Naive thymus-derived CD8-positive, alpha-beta T cell (primary cell): ENCODE measurements at places on chromosomes 5 and 9. TPM values are rescaled to one million over a fixed set of nuclear protein-coding genes. Genes with fewer than 3 reads are reported as not detected.

GRCh38 chr5:158838781-158839180 lies 260.9 kb downstream of the EBF1 start:
- no peaks in the 10 kb centered on the region for H3K4me1 ChIP-seq
- H3K4me3 ChIP-seq, result no peak overlapping the region
- no peak for DNase-seq
- H3K27me3 ChIP-seq, result no peaks in the 10 kb centered on the region

- H3K4me1 ChIP-seq, result no peaks in the 10 kb centered on the region
- H3K27ac ChIP-seq, result no peak overlapping the region
- H3K36me3 ChIP-seq, result peaks cover 32% of the 10 kb centered on the region
- no peak overlapping the region for H3K4me3 ChIP-seq
- DNase-seq, result no peak
- no peaks in the 10 kb centered on the region for H3K27me3 ChIP-seq
Measured at GRCh38 chr9:111730937-111731567, 63.7 kb downstream of the SHOC1 start.

- peak overlapping the region; percentile 56 for H3K4me3 ChIP-seq
- no peak for DNase-seq
- H3K27me3 ChIP-seq, result no peaks in the 10 kb centered on the region
- H3K36me3 ChIP-seq, result peaks cover 6% of the 10 kb centered on the region
Measured at GRCh38 chr5:109399092-109399759, 10.5 kb downstream of the PJA2 start.

- DNase-seq, result no peak
- peaks cover 88% of the 10 kb centered on the region for H3K36me3 ChIP-seq
- H3K27ac ChIP-seq, result no peak overlapping the region
- H3K27me3 ChIP-seq, result no peaks in the 10 kb centered on the region
- H3K4me1 ChIP-seq, result no peaks in the 10 kb centered on the region
Measured at GRCh38 chr5:137622850-137623249, 113.0 kb downstream of the KLHL3 start.

GRCh38 chr5:60262576-60263295 lies 369.2 kb upstream of the PDE4D start:
- H3K4me1 ChIP-seq, result no peaks in the 10 kb centered on the region
- no peak for DNase-seq
- H3K27me3 ChIP-seq, result no peaks in the 10 kb centered on the region
- H3K36me3 ChIP-seq, result no peaks in the 10 kb centered on the region
- H3K27ac ChIP-seq, result no peak overlapping the region
- no peak overlapping the region for H3K4me3 ChIP-seq

DNA sequence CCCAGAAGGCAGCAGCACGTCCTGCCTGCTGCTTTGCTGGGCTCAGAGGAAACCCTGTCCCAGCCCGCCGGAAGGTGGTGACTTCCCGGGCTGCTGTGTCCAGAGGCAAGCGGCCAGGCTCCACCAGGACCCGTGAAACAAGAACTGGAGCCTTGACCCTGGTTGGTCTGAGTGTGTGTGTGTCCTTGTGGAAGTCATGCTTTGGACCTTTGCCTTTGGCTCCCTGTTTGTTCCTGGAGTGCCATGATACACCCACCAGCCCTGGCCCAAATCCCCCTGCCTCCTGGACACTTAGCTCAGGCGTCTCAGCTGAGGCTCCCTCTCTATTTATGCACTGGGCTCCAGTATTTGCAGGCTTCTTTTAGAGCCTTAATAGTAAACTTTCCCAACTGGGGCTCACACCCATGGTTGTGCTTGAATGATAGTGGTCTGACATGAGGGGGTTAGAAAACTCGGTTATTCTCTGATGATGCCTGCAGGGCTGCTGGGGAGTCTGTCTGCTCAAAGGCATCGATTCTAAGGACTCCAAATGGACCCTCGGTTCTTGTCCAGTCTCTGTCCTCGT lies 72.2 kb downstream of the C9orf50 start:
- H3K4me1 ChIP-seq, result peaks cover 12% of the 10 kb centered on the region
- peaks cover 37% of the 10 kb centered on the region for H3K27me3 ChIP-seq
- H3K36me3 ChIP-seq, result no peaks in the 10 kb centered on the region
- H3K4me3 ChIP-seq, result no peak overlapping the region
- DNase-seq, result no peak
- H3K27ac ChIP-seq, result no peak overlapping the region

GRCh38 chr9:113158446-113158845 lies 7.6 kb downstream of the SLC31A2 start:
- no peak for DNase-seq
- no peak overlapping the region for H3K27ac ChIP-seq
- no peaks in the 10 kb centered on the region for H3K27me3 ChIP-seq
- H3K4me1 ChIP-seq, result peaks cover 26% of the 10 kb centered on the region
- H3K4me3 ChIP-seq, result no peak overlapping the region
- H3K36me3 ChIP-seq, result no peaks in the 10 kb centered on the region

DNA sequence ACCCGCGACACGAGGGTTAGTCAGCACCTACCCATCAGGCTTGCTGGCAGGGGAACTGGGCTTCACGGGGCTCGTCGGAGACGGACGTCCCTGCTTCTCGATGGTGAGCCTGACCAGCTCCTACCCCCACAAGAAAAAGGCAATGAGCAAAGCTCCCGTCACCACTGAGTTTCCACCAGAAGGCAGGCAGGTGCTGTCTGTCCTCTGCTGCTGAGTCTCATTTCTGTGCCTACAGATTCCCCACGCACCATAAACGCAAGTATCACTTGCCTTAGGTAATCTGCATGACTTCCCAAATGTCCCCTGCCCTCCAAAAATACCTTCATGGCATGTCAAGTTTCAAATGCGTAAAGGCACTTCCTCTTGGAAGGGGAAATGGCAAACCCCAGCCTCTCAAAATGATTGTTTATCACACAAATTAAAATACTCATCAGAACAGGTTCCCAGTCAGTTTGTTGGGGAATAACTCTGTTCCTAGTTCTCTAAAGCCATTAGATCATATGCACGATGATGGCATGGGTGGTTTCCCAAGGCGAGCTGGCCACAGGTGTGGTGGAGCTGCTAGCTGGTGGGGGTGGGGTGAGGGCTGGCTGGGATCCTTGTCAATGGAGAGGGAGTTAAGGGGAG lies 85.0 kb downstream of the PRRT1B start:
- peaks cover 58% of the 10 kb centered on the region for H3K36me3 ChIP-seq
- H3K4me1 ChIP-seq, result peaks cover 3% of the 10 kb centered on the region
- no peak for DNase-seq
- no peak overlapping the region for H3K27ac ChIP-seq
- H3K4me3 ChIP-seq, result no peak overlapping the region

Gene KIF12
- not detected for polyA plus RNA-seq

Gene NDUFA8
- 89.5 TPM for polyA plus RNA-seq

Gene SLC6A18
- polyA plus RNA-seq, result not detected

Gene IFNA6
- polyA plus RNA-seq, result not detected

Gene FSTL4
- polyA plus RNA-seq, result not detected
